ENCODE measurements at places on chromosomes 12 and 14.

DNA sequence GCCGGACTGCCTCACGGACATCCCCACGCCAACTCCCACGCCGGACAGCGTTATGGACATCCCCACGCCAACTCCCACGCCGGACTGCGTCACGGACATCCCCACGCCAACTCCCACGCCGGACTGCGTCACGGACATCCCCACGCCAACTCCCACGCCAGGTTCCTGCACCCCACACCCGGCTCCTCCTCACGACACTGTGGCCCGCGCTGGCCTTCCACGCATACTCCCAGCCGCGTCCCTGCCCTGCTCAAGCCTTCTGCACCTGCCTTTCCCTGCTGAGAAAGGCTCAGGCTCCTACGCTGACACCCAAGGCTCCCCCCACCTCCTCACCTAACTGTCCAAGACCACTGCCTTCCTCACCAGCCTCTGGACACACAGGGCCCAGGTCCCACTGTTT lies 9.7 kb downstream of the CACNA2D4 start:
- no peak for DNase-seq

DNA sequence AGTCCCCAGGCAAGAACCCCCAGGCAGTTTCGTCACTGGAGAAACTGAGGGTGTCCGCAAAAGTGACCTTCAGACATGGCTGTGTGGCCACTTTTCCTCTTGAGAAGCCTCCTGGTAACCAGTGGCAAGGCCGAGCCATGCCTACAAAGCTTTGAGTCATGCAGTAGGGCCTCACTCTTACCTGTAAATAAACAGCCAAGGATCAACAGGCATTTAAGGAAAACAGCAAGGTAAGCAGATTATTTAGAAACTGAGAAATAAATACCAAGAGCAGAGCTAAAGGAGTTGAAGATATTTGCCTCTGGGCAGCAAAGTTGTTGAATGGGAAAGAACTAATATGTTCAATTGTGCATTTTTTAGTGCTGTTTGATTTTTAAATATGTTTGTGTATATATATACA lies 141.0 kb upstream of the BCL2L14 start:
- DNase-seq: no peak

GRCh38 chr12:118292836-118293235 lies 79.9 kb downstream of the TAOK3 start:
- no peak for DNase-seq

DNA sequence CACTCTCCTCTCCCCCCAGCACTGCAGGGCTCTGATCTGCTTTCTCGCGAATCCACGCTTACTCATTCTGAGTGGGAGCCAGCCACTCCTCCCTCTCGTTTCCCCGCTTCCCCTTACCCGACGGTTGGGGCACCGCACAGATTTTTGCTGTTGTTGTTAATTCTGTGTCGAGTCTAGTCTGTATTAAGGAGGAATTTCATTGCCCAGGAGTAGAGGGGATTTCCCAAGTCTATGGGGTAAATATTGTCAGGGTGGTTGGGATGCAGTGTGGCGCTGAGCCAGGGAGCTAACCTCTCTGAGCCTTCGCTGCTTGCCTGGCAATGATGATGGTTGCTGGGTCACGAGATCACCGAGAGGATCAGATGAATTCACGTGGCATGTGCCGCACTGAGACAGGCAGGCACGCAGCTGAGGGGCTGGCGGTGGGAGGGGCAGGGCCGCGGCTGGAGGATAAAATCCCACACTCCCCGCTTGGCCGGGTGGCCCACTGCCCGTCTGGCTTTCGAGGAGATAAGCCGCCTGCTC lies 18.5 kb downstream of the NCOR2 start:
- peak; percentile 75 for DNase-seq

DNA sequence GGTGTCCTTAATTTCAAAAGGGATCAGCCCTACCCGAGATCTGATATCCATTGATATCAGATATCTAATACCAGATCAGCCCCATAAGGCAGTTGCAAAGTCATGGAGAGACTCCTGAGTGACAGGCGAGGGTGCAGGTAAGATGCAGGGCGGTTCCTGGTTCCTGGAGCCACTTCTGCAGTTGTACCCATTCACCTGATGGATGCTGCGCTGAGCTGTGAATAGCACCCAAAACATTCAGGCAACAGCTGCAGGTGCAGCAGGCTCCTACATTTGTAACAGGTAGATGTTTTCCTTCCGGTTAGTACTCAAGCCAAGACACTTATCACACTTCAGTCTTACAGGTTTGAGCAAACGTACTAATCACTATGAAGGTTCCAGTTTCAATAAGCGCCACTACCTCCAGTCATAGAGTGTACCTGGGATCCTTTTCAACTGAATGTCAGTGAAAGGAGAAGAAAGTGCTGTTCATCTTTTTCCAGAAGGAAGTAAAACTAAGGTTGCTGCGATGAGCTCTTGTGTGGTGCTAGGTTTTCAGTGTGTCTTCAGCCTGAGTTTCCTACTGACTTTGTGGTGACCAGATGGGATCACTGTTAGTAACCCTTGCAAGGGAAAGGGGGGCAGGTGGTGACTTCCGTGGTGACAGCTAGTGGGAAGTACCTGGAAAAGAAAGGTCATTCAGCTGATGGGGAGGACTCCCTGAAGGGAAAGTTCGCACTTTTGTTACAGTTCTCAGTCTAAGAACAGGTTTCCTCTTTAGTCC lies 1.9 kb downstream of the ATP6V0A2 start:
- no peak for DNase-seq

GRCh38 chr12:15323480-15323879 lies 1.2 kb downstream of the PTPRO start:
- DNase-seq: peak; percentile 11

GRCh38 chr14:27435923-27436670 lies 838.3 kb upstream of the NOVA1 start:
- no peak for DNase-seq

GRCh38 chr12:90819709-90820108 lies 135.3 kb downstream of the CCER1 start:
- DNase-seq: no peak

DNA sequence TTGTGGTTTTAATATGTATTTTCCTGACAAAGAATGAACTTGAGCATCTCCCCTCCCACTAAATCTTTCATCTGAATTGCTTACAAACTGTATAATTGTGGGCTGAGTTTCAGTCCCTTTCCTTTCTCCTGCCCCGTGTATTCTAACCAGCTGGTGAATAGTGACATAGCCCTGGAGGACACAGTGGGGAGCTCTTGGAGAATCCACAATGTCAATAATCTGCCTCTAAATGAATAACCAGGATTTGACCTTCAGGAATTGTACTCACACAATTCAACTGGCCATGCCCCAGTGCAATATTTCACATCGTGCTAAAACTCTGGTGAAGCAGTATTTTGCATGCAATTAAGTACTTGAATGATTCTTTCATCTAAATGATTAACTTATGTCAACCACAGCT lies 177.2 kb downstream of the C12orf42 start:
- no peak for DNase-seq

- no peak for DNase-seq
These were observed 121.9 kb upstream of the SLC38A2 start for GRCh38 chr12:46494424-46494823.

GRCh38 chr14:50831726-50832168 lies 785 bp upstream of the NIN start:
- peak; percentile 35 for DNase-seq

- no peak for DNase-seq
These were observed 1.7 kb upstream of the TMEM229B start for GRCh38 chr14:67490196-67490595.

DNA sequence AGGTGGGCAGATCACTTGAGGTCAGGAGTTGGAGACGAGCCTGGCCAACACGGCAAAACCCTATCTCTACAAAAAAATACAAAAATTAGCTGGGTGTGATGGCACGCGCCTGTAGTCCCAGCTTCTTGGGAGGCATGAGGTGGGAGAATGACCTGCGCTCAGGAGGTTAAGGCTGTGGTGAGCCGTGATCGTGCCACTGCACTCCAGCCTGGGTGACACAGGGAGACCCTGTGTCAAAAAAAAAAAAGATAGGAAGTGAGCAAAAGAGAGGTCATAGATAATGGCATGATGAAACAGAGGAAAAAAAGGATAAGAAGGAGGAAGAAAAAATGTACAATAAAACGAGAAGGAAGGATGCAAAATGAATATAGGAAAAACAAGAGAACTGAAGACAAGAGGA lies 159.5 kb downstream of the ETV6 start:
- DNase-seq: no peak

DNA sequence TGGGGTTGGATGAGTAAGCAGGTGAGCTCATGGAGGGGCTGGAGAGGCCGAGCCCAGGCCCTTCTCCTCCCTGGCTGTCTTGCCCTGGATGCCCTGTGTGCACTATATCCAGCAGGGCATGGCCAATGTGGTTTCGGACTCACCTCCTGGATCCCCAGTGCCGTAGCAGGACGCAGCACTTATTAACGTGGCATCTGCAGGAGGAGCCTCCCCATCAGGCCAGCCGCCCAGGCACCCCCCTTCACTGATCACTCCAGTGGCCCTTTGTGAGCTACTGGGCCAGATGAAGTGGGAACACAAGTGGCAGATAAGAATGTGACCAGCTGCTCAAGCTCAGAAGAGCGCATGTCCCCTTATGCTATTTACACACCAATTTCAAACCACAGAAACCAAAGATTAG lies 43.1 kb upstream of the DICER1 start:
- DNase-seq: no peak

DNA sequence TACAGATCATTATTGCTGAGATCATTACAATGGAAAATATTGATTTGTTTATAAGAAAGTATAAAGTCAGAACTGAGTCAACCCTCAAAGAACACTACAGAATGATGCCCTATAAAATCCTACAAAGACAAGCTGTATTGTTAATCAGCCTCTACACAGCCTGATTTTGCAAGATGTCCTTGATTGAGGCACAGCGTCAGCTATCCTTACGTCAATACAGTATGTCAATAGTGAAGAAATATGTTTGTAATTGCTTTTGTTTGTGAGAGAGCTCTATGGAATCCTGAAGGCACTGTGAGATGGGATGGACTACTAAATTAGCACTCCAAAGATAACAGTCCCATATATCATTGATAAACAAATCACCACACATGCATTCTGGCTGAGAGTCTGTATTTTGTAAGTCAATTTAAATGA lies 70.7 kb downstream of the RASSF9 start:
- no peak for DNase-seq

GRCh38 chr12:27508736-27509431 lies 15.1 kb upstream of the PPFIBP1 start:
- no peak for DNase-seq

DNA sequence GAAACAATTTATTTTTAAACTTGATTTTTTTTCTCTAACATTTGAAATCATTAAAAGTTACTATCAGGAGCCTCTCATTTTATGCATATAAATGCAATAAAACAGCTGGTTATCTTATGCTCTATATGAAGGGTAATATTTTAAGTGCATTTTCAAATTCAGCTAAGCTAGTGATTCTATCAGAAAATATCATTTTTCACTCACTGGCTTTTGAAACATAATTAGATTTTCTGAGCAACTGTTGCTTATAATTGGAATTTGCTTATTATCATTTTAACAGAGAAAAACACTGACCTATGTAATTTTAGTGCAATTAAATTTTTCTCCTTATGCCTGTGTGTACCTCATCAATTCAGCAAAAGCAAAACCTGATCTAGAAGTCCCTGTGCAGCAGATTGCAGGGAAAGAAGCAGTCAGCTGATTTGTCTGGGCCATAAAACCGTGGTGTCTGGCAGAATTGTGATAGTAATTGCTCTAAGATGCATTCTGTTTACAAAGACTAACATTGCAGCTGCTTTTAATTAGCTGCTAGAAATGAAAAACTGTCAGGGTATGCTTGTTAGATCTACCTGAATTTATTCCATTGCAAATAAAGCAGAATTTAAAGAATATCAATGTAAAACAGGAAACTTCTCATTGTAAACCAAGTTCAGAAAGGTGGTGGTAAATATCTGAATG lies 75.0 kb downstream of the BICD1 start:
- DNase-seq: peak; percentile 76

- DNase-seq: no peak
These were observed 75.6 kb upstream of the TMEM132C start for GRCh38 chr12:128191380-128191779.

GRCh38 chr12:42916143-42916542 lies 326.6 kb upstream of the PRICKLE1 start:
- no peak for DNase-seq

DNA sequence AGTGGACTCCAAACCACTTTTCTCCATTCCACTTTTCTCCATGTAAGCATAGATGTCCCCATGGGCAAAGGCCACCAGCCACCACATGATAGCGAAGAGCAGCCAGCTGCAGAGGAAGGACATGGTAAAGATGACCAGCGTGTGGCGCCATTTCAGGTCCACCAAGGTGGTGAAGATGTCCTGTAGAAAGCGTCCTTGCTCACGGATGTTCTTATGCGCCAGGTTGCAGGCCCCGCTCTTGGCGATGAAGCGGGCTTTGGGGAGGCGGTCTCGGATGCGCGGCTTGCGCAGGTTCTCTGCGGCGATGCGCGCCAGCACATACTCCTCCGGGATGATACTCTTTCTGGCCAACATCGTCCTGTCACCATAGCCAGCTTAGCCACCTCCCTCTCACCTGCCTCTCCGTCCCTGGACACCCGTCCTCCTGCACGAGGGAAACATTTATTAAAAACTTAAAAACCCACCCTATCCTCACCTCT lies 1.2 kb downstream of the KCNJ8 start:
- peak; percentile 80 for DNase-seq

Measured in SK-N-DZ (cell line).